ENCODE measurements at places on chromosomes 5 and 9.

GRCh38 chr5:115170134-115170928 is 623 bp upstream of the TRIM36 start:
- DNase-seq: peak; percentile 7

- DNase-seq: no peak
These were observed 19.4 kb downstream of the WNT8A start for GRCh38 chr5:138103319-138103637.

GRCh38 chr9:128249558-128249907 is 26.3 kb downstream of the GOLGA2 start:
- no peak for DNase-seq

DNA sequence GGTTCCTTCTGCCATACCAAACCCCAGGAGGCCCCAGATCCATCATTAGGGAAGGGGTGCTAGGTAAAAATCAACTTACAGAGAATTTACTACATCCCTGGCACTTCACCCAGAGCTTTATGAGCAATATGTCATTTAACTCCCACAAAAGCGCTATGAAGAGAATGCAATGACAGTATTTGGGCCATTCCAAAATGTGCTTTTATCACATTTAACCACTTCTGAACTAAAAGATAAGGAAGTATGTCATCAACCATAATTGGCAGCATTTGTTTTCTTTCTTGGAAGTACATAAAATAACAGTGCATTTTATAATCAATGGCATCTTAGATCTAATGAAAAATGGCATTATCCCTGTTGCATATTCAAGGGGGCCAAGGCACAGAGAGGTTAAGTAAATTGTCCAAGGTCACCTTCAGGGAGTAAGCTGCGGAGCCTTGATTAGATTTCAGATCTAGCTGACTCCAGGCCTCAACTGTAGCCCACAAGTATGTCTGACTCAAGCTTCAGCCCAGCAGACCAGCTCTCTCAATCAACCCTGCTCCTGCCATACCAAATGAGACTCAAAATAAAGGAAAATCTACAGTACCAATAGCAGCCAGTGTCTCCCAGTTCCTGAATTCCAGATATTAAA is 16.5 kb downstream of the SH3TC2 start:
- DNase-seq: no peak

DNA sequence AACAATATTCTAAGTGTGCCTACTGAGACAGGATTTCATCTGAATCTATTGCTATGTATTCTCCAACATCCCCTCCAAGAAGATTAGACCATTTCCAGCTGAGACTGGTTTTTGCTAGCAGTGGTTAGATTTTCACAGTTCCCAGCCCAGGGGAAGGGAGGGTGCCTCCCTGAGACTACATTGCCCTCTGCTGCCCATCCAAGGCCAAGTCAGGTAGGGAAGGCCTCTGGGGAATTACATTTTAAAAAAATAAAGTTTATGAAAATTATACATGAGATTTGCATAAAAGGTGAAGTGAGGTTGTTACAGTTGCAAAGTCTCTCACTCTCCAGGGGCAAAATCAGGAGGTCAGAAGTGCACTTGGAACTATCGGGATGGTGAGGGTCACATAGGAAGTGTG is 28.0 kb upstream of the SYK start:
- DNase-seq: no peak

GRCh38 chr9:115439641-115440040 is 321.7 kb upstream of the TNC start:
- no peak for DNase-seq

- DNase-seq: no peak
These were observed 3.7 kb downstream of the MLANA start for GRCh38 chr9:5894237-5894959.

Measured in naive thymus-derived CD8-positive, alpha-beta T cell (primary cell).